ENCODE measurements at places on chromosomes 7 and 10.
A peak's percentile ranks its signal among the peaks of the same experiment; 100 is the strongest.

GRCh38 chr7:111108496-111108895 is 17.6 kb downstream of the LRRN3 start:
- peak; percentile 82 for DNase-seq

- DNase-seq, result no peak
These were observed 70.0 kb upstream of the SFMBT2 start for GRCh38 chr10:7480742-7481367.

GRCh38 chr7:92621026-92621540 is 30.9 kb upstream of the FAM133B start:
- peak; percentile 95 for DNase-seq

- peak; percentile 88 for DNase-seq
These were observed 64.7 kb downstream of the BICC1 start for GRCh38 chr10:58577437-58577777.

- DNase-seq, result no peak
These were observed 35.2 kb downstream of the GPAM start for GRCh38 chr10:112148331-112148730.

- DNase-seq, result peak; percentile 27
These were observed 41.4 kb downstream of the INSYN2A start for GRCh38 chr10:127154831-127155620.

DNA sequence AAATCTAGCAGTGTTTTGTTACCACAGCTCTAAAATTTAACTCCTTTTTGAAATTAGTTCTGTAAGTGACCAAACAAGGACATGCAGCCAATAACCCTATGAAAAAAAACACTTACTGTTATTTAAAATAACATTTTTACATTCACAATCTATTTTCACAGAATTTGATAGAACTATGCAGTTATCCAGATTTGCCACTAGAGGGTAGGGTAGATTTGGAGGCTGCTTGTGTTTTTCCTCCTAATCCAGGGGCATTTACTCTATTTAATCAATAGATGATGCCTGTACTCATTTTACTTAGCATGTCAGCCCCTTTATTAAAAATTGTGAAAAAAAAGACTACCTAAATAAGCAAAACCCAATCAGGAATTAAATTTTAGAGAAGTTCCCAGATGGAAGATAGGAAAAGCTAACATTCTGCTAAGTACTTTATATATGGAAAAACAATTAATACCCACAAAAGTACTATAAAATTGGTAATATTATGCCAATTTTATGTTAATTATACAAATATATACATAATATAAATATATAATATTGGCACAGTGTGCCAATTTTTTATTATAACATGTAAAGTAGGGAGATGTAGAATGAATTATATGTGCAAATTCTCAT is 18.1 kb upstream of the LIPK start:
- peak; percentile 38 for DNase-seq

DNA sequence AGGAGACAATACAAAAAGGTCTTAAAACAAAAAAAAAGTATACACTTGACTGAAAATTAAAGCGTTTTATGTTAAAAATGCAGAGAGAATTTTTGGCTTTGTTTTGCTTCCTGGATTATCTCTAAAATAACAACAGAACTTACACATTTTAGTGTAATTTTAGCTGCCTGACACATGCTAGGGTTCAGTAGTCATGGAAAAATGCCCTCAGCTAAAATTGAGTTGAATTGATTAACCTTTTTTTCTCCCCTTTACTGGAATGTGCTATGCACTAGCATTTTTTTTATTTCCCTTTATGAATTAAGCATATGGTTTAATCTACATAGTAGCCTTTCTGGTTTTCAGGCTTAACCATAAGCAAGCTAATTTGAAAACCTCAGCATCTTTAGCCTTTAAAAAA is 89.9 kb downstream of the ZNF277 start:
- DNase-seq, result peak; percentile 31

GRCh38 chr7:152667958-152668357 is 8.0 kb downstream of the XRCC2 start:
- DNase-seq, result peak; percentile 49

DNA sequence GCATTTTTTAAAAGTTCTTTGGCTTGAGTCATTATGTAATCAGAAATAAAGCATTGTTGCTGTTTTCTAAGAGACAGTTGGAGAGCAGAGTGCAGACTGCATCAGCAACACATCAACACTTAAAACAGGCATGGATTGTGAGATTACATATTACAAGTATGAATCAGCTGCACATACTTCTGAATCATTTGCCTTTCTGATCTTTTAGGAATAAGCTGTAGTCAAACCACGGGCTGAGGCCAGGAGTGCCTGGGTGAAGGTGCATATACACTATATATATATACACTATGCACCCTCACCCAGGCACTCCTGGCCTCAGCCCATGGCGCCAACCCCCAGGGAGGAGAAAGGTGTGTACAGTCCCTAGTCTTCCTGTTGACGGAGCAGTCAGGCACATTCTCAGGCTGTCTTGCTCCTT is 52.4 kb upstream of the DLX6 start:
- DNase-seq, result peak; percentile 34

- no peak for DNase-seq
These were observed 70.8 kb downstream of the PARP12 start for GRCh38 chr7:139991911-139992310.

- DNase-seq, result no peak
These were observed 200.1 kb downstream of the PTPRN2 start for GRCh38 chr7:158387546-158387891.

GRCh38 chr10:115998301-115998700 is 274.7 kb downstream of the GFRA1 start:
- no peak for DNase-seq

- no peak for DNase-seq
These were observed 29.8 kb upstream of the PURB start for GRCh38 chr7:44914992-44915607.

- peak; percentile 12 for DNase-seq
These were observed 54.3 kb upstream of the KCND2 start for GRCh38 chr7:120218712-120219111.

- peak; percentile 68 for DNase-seq
These were observed 68.9 kb downstream of the PHTF2 start for GRCh38 chr7:77867537-77867865.

- no peak for DNase-seq
These were observed 47.1 kb downstream of the KLF6 start for GRCh38 chr10:3737864-3738263.

GRCh38 chr7:105691680-105692564 is 110.6 kb upstream of the EFCAB10 start:
- DNase-seq, result peak; percentile 92

GRCh38 chr10:8006274-8006999 is 48.1 kb upstream of the GATA3 start:
- no peak for DNase-seq

- no peak for DNase-seq
These were observed 18.5 kb downstream of the DLD start for GRCh38 chr7:107909445-107909844.

DNA sequence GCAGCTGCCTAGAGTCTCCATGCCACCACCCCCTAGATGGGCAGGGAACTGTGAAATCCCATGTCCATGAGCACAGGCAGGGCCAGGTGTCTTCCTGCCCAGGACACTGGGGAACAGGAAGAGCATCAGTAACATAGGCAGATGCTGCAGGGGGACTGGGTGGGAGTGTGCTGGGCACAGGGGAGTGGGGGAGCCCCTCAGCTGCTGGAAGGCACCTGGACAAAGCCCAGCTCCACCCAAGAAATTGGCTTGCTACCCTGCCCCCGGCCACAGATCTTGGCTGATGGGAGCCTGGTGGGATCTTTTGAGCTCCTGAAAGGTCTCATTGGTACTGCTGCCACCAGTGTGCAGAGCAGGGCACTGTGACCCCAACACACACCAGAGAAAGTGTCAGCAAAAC is 66.7 kb downstream of the TCERG1L start:
- DNase-seq, result no peak

GRCh38 chr7:157664034-157664433 is 327.2 kb downstream of the DNAJB6 start:
- no peak for DNase-seq

GRCh38 chr10:3702569-3702968 is 82.4 kb downstream of the KLF6 start:
- no peak for DNase-seq

- no peak for DNase-seq
These were observed 802.5 kb downstream of the GRM8 start for GRCh38 chr7:126450269-126450671.

GRCh38 chr10:99667108-99667751 is 7.9 kb downstream of the ENTPD7 start:
- peak; percentile 90 for DNase-seq

- DNase-seq, result peak; percentile 33
These were observed 51.3 kb upstream of the FRMD4A start for GRCh38 chr10:14382022-14382421.

GRCh38 chr7:26891400-26892350 is 27.3 kb upstream of the SKAP2 start:
- DNase-seq, result no peak

DNA sequence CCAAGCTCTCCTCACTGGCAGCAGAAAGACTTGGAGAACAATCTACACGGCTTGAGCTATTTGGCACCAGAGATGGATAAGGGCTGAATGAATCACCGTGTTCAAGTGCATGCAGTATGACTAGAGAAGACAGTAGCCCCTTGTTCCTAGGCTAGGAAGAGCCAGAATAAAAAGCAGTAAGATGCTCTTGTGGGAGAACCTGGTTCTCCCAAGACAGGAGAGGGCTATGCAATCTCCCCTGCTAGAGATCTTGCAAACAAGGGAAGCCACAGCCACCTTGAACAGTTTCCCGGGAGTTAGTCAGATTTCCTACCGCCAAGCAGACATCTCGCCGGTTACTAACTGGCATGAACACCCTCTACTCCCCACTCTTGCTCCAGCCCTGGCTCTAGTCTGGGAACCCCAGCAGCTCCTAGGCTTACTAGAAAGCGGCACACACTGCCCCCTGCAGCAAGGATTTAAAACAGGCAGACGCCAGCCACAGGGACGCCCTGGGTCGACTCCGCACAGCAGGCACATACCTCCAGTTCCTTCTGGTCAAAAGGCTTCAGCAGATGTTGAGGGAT is 107.3 kb downstream of the SMURF1 start:
- peak; percentile 45 for DNase-seq

- DNase-seq, result no peak
These were observed 59.7 kb downstream of the ZNF467 start for GRCh38 chr7:149713731-149714068.

DNA sequence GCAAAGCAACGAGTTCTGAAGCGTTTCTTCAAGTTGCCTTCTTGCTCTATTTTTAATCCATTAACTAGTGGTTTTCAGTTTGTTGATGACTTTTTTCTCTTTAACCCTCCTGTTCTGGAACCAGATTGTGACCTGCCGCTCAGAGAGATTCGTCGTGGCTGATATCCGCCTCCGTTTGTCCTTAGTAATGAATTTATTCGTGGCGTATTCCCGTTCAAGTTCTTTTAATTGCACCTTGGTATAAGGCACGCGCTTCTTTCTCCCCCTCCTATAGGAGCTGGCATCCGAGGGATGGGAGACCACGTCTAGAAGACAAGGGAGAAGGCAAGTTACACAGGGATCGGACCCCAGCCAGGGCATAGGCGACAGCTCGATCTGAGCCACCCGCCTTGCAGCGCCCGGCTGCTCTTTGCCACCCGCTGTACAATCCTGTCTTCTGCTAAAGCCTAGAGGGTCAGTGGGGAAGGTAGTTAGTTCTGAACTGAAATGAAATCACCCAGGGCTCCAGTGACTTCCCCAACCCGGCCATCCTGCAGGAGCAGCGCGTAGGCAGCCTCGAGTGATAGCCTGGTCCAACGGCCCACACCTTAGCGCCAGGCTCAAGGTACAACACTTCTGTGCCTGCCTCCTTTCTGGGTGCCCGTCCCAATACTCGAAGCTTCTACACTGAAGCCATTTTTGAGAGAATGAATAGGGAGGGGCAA is 1.6 kb downstream of the HOXA13 start:
- no peak for DNase-seq

- DNase-seq, result no peak
These were observed 171.0 kb upstream of the SEMA3E start for GRCh38 chr7:83819911-83820310.

DNA sequence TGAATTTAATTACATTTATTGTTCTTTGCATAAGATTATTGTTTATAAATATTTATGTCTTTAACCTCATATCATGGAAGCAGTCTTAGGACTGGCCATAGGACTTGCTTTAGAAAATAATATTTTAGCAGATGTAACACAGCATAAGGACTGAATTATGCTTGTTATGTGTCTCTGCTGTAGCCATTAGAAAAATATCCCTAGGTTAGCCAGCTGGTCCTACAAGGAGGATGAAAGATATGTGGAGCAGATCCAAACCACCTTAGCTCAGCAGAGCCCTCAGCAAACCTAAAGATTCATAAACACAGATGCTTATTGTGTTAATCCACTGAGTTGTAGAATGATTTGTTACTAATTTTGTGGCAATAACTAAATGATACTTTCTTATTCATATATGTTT is 166.0 kb upstream of the COL1A2 start:
- DNase-seq, result peak; percentile 23

DNA sequence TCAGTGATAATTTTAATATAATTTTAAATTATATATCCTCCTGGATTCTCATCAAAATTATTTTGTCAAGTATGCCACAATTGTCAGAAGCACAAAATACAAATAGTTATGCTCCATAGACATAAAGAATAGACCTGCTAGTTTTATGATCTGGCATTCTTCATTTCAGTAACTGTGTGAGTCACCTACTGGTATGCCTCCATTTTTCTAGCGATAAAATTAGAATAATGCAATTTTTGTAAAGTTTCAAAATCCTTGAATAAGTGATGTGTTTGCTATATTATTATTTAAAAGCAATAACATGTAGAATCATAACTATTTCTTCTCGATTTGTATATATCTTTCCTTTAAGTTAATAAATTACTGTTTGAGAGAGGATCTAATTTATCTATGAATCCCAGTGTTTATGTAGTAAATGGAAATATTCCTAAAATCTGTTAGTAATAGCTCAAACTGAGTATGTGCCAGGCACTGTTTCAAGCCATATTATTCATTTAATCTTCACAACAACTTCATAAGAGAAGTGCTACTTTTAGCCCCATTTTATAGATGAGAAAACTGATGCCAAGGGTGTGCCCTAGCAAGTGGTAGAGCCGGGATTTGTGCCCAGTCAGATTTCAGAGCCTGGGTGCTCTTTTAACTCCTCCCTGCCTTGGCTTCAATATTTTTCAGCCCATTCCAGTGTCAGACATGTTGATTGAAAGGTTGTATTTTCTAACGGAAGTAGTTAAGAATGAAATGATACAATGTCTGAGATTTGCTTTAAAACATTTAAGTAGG is 38.4 kb downstream of the NET1 start:
- peak; percentile 31 for DNase-seq

- no peak for DNase-seq
These were observed 83.4 kb downstream of the UNCX start for GRCh38 chr7:1316086-1316485.

GRCh38 chr10:78224602-78225001 is 190.9 kb downstream of the RPS24 start:
- peak; percentile 31 for DNase-seq

- peak; percentile 100 for DNase-seq
These were observed 4.4 kb downstream of the ZNF655 start for GRCh38 chr7:99562832-99563231.

DNA sequence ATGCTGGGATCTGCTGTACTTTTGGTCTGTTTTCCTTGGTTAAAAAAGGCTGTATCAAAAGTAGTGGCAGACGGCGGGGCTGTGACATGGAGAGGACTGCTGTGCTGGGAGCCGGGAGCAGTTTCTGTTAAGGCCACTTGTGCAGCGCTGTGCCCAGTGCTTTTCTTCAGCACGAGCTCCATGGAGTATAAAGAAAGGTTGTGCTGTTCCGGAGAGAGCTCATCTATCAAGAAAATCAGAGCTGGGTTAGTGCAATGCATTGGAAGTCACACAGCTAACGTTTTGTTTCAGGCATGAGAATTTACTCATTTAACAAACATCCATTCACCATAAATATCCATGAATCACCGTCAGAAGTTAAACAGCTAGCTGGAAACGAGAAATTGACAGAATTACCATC is 62.0 kb downstream of the KIAA1549 start:
- peak; percentile 15 for DNase-seq

Measured in iris pigment epithelial cell (primary cell).